CD14-positive monocyte (primary cell): ENCODE measurements at places on chromosomes 6 and 20. TPM values are rescaled to one million over a fixed set of nuclear protein-coding genes. Genes with fewer than 3 reads are reported as not detected.

GRCh38 chr6:119463081-119463626 lies 113.6 kb upstream of the MAN1A1 start:
- no peak for DNase-seq

- DNase-seq: no peak
Measured at GRCh38 chr6:52102405-52102804, 15.0 kb upstream of the PKHD1 start.

- DNase-seq: no peak
Measured at GRCh38 chr6:51963980-51964379, 123.4 kb downstream of the PKHD1 start.

GRCh38 chr20:15977758-15978157 lies 595.5 kb downstream of the KIF16B start:
- no peak for DNase-seq

DNA sequence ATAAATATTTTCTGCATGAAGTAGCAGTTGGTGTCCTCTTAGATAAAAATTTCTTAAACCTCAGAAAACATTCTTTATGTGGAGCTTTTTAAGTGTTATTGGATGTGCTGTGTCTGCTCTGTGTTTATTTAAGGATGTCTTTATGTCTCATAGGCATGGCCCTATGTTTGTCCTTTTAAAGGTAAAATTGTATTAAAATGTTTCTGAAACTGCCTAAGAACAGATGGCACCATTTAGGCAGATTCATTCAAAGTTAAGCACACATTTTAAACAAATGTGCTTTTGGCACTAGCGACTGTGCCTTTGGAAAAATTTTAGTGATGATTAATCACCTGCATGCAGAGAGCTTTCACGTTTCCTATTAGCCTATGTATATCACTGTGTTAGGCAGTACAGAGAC lies 125.2 kb downstream of the KIF6 start:
- DNase-seq: no peak

DNA sequence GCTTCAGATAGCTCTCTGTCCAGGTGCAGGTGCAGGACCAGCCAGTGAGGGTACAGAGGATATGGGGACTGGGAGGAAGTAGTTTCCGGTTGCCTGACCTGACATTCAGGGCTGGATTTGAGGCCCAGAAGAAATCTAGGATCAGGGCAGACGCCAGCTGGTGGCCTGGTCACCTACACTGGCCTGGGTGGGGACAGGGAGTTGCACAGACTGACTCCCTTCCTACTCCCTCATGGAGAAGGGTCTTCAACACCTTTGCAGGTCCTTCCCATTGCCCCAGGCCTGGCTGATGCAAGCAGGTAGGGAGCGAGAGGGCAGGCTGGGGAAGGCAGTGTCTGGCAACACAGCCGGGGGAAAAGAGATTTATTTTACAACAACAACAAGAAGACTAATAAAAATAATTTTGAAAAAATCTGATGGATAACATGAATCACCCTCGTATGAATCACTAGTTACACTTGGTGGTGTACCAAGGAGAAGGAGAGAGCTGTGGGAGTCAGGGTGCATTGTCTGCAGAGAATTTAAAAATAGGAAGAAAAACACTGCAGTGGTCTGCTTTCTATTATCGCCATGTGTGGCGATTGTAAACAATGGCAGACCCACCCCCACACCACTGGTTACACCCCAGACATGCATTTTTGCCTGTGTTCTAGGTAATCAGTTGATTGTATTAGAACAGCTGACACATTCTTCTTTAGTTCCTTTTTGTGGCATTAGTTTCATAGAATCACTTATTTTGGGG lies 62.3 kb upstream of the SNX9 start:
- peak; percentile 33 for DNase-seq

GRCh38 chr20:18928626-18929025 lies 115.0 kb downstream of the SCP2D1 start:
- no peak for DNase-seq

DNA sequence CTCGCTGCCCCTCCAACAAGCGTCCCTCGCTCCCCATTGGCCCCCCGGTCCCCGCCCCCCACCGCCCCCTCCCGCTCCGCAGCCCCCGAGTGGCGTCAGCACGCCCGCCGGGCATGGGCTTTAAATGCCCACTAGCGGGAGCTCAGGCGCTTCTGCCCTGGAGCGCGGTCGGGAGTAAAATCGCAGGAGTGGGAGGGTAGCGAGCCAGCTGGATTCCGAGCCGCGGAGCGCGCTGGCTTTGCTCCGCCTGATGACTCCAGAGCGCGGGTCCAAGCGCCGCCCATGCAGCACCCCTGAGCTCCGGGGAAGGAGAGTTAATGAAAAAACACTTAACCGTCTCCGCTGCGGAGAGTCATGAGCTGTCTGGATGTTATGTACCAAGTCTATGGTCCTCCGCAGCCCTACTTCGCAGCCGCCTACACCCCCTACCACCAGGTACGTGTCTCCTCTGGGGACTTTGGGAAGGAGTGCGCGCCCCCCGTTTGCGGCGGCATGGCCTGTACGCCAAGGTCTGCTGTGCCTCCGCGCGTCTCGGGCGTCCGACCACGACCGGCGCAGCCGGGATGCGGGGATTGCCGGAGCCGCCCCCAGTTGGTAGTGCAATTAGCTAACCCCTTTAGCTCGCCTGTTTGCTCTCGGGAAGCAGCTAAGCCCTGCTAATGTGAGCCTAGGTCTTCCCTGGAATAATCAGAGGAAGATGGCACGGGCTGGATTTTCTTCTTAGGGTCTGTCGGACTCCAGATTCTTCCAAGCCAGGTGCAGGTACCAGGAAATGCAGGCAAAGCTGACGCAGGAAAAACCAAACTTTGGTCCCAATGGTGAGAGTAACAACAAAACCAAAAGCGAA lies at the start of gene VGLL2:
Gene VGLL2, plus strand, starts transcription at position 149 of the 847 bp plus-strand sequence. Its CDS starts 206 bp downstream, at position 355.
- DNase-seq: no peak

- no peak for DNase-seq
Measured at GRCh38 chr6:83221276-83221675, 28.1 kb downstream of the RWDD2A start.

DNA sequence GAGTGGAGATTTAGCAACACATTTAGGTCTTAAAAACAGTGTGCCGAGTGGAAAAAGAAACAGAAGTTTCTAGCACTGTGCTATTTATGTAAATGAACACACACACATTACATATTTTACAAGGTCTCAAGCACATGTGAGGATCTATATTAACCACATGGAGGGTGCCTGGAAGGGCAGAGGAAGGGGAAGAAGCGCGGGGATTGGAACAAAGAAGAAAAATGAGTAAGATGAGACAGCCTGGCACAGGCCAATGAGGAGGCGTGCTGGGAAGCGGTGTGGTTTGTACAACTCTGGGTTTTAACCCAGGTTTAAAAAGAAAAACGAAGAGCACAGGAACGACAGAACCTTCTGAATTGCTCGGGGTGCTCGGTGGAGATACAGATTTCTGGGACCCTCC lies 5.7 kb downstream of the KCNG1 start:
- no peak for DNase-seq

GRCh38 chr6:119306396-119306968 lies 43.1 kb downstream of the MAN1A1 start:
- DNase-seq: no peak

GRCh38 chr6:56833127-56833791 lies 121.6 kb upstream of the BEND6 start:
- DNase-seq: no peak

DNA sequence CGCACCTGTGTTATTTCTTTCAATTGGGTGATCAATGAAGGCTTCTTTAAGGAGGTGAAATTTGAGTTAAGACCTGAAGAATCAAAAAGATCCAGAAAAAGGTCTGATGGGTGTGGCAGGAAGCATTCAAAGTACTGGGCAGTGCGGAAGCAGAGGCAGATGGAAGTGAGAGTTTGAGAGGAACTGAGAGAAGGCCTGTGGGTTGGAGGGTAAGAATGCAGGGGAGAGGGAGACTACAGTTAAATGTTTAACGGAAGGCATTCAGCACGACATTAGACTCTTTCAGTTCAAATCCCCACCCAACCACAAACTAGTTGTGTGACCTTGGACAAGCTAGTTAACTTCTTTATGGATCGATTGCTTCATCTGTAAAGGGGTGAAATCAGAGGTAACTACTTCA lies 50.5 kb upstream of the GCM1 start:
- DNase-seq: peak; percentile 30

GRCh38 chr6:31357886-31358285 lies 907 bp upstream of the HLA-B start:
- DNase-seq: no peak

GRCh38 chr6:156914181-156914580 lies 137.0 kb downstream of the ARID1B start:
- no peak for DNase-seq

DNA sequence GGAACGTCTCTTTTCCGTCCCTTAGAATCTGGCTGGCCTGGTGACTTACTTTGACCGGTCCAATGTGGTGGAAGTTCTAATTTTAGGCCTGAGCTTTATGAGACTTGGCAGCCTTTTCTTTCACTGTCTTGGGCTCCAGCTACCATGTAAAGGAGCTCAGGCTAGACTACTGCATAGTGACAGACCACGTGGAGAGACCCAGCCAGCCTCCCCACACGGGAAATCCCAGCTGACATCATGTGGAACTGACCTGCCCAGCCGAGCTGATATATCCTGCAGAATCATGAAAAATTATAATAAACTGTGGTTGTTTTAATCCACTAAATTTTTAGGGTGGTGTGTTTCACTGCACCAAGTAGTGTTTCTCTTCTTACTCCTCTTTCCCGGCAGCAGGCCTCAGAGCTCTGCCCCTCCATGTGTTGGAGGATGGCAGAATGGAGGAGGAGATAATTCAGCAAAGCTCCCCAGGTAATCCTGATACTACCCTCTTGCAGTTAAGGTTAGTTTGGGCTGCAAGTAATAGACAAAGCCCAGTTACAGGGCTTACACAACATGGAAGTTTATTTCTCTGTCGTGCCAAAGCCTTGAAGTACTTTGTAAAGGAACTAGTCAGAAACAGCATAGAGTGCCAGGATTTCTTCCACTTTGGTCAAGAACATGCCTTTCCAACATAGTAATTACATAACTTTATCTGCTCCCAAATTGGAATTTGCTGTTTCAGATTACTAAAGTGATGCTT lies 87.5 kb downstream of the SH3BGRL2 start:
- DNase-seq: no peak

GRCh38 chr20:50865114-50865513 lies 66.1 kb downstream of the ADNP start:
- no peak for DNase-seq

- no peak for DNase-seq
Measured at GRCh38 chr6:3627956-3628835, 123.3 kb downstream of the PXDC1 start.

GRCh38 chr6:160388922-160389321 lies 40.7 kb downstream of the SLC22A3 start:
- no peak for DNase-seq

GRCh38 chr6:57127763-57128162 lies 37.8 kb downstream of the ZNF451 start:
- no peak for DNase-seq

GRCh38 chr20:63688228-63689045 lies 8.0 kb upstream of the TNFRSF6B start:
- no peak for DNase-seq

GRCh38 chr20:7723284-7723683 lies 217.0 kb downstream of the HAO1 start:
- DNase-seq: no peak

GRCh38 chr6:117674503-117674902 lies 766 bp upstream of the NUS1 start:
- no peak for DNase-seq

DNA sequence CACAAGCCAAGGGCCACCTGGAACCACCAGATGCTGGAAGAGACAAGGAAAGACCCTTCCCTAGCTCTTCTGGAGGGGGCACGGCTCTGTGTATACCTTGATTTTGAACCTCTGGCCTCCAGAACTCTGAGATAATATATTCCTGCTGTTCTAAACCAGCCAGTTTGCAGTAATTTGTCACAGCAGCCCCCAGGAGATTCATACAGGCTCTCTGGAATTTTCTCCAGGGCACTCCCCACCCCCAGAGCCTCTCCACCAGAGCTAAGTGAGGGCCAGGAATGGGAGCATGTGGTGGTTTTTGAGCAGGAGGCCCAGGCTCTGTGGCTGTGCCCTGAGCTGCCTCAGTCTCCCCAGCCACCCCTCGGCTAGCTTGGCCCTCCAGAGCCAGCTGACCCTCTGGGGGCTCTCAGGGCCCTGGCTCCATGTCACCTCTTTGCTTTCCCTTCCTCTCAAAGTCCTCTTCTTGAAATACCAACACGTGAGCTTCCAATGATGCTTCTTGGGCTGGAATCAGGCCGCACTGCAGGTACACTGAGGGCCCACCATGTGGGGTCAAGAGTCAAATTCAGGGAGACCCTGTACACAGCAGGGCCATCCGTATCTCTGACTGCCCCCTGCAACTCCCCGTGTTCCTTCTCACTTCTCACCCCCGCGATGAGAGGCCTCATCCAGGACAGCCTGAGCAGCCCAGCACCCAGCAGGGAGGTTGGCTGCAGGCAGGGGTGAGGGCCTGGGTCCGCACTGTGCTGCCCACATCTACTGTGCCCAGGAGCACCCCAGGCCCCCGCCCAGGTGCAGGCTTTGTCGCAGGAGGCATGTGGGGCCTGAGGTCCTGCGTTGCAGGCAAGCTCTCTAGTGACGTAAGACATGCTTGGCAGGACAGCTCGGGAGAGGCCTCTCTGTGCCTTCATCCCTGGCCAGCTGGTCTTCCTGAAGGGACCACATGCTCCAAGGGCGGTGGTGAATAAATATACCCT lies 155.5 kb downstream of the ANKRD60 start:
- no peak for DNase-seq

DNA sequence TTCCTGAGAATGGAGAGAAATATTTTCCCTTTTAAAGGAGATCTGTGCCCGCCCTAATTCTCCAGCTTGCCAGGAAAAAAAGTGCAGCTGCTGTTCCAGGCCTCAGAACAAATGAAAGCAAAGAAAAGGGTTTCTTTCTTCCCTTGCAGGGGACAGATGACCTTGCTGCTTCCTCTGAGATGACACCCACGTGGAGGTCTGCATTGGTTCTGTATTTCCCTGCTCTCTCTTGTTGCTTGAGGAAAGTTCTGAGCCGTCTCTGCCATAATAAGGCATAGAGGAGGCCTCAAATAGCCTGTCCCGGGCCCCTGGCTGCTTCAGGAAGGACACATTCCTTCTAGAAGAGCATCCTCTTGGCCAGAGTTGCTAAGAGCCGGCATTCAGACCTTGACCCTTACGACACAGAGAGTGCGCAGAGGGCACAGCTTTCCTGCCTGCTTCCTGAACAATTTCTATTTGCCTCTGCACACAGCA lies 501.8 kb upstream of the SULF2 start:
- no peak for DNase-seq

- DNase-seq: no peak
Measured at GRCh38 chr6:18036781-18037180, 49.3 kb upstream of the KIF13A start.

PTCHD4 gene
- not detected for polyA plus RNA-seq

CD93 gene
- 48.9 TPM for polyA plus RNA-seq

GRM1 gene
- polyA plus RNA-seq: not detected in 2 replicates

BPIFB1 gene
- not detected in 2 replicates for polyA plus RNA-seq

RPS21 gene
- polyA plus RNA-seq: 6,263 and 6,791 TPM in 2 replicates

CD109 gene
- 0.30 TPM for polyA plus RNA-seq

MUCL3 gene
- not detected for polyA plus RNA-seq

LAMP5 gene
- 0.73 and 0.92 TPM in 2 replicates for polyA plus RNA-seq

DEFB110 gene
- not detected for polyA plus RNA-seq

SIGLEC1 gene
- 1.6 TPM for polyA plus RNA-seq

CSE1L gene
- 3.3 and 8.5 TPM in 2 replicates for polyA plus RNA-seq

RCAN2 gene
- not detected for polyA plus RNA-seq

HLA-DQB1 gene
- polyA plus RNA-seq: 246 TPM
